Tongue (tissue), 3 donors: ENCODE measurements at places on chromosomes 5 and 9.
A peak's percentile ranks its signal among the peaks of the same experiment; 100 is the strongest.

GRCh38 chr5:9667906-9668305 lies 37.8 kb upstream of the TAS2R1 start:
- no peak for DNase-seq

- no peak for DNase-seq
Measured at GRCh38 chr5:75869891-75870290, 152.7 kb upstream of the POC5 start.

GRCh38 chr5:133423618-133424282 lies 188.6 kb downstream of the FSTL4 start:
- peak; percentile 69 for DNase-seq

DNA sequence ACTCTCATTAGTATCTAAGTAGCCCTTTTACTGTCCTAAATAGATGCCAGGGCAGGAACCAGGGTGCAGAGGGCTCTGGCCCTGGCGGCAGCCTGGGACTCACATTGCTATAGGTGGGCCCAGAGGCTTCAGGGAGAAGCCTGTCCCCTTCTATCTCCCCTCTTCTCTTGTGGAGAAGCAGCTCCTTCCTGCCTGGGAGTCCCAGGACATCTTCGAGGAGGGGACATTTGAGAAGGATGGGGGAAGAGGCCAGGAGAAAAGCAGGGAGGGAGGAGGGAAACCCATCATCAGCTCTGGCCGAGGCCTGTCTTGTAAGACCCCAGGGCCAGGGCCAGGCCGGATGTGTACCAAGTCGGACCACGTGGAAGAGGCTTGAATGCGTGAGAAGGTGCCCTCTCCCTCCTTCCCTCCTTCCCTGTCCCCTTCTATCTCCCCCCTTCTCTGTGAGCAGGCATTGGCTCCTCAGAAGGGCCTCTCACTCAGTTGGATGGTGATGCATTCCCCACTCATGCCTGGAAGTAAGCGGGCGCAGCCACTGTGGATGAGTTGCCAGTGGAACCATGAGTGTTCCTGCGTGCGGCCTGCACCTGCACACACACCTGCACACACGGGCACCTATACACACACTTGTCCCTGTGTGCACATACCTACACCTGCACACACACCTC lies 20.7 kb upstream of the LPCAT1 start:
- no peak for DNase-seq

DNA sequence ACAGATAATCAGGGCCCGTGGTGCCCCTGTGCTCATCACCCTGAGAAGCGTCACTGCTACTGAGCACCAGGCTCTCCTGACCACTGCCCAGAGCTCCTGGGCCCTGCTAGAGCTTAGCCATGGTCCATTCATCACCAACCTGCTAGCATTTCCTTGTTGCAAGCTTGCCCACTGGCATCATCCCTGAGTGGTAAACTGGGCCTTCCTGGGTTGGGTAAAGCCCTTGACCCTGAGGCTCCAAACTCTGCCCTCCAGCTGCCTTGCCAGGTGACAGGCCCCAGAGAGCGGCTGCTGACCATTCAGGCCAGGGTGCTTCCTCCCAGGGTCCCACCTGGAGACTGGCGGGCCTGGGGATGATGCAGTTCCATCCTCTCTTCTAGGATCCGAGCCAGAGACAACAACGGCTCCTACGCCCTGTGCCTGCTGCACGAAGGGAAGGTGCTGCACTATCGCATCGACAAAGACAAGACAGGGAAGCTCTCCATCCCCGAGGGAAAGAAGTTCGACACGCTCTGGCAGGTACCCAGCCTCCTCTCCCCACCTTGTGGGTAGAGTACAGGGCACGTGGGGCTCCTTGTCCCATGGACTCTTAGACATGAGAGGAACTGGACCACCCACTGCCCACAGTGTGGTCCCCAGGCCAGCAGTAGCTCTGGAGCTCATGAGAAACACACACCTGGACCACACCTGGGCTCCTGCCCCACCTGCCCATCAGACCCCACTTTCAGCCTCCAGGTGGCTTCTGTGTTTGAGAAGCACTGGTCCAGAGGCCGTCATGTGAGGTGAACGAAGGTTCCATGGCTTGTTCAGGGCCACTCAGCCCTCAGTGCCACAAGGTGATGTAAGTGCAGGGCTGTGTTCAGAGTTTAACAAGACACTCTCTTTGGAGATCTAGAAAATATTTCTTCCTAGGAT lies 60.5 kb downstream of the SYK start:
- DNase-seq = no peak

DNA sequence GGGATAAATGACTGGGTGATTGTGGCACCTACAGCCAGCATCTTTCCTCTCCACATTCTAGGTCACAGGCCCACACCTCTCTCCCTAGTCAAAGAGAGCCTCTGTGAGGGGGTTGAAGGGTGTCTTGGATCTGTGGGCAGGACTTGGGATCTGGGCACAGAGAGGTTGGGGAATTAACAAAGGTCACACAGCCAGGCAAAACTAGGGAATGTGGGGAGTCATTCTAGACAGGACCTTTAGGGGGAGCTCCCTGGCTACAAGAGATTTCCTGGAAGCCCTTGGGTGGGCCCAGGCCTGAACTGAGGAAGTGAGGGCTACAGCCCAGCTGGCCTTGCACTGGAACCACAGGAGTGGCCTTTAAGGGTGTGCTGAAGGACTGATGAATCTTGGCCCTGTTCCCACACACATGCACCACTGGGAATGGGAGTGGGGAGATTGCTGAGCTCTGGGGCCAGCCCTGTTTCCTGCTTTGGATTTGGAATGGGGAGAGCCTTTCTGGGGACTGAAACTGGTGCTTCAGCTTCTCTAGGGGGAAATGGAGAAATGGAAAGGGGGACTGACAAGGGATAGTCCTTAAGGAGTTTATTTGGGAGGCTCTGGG lies 12.4 kb upstream of the CXXC5 start:
- DNase-seq = peak; percentile 89

- DNase-seq = peak; percentile 13
Measured at GRCh38 chr5:36874465-36874864, 2.1 kb upstream of the NIPBL start.

DNA sequence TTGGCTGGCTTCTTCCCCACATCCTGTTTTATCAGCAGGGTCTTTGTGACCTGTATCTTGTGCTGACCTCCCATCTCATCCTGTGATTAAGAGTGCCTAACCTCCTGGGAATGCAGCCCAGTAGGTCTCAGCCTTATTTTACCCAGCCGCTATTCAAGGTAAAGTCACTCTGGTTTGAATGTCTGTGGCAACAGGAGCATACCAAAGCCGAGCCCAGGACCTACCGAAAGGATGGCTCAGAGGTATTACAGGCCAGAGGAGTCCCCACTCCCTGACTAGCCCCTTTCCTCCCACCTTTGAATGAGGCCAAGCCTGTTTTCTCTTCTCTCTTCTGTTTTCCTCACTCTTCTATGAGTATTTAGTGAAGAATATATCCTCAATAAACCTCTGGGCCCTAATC lies 271.3 kb downstream of the OSTF1 start:
- no peak for DNase-seq

DNA sequence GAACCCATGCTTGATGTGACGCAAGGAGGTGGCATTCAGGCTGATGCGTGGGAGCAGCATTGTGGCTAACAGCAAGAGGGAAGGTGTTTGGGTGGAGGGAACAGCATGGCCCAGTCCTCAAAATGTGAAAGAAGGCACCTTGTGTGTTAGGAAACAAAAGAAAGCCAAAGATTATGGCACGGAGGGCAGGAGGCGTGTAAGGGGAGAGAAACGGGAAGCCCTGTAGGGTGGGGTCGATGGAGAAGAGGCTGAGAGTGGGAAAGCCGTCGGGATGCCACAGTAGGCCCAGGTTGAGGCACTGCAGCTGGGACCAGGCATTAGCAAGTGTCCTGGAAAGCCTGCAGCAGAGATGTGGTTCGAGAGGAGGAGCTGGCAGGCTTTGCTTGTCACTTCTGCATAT lies 241.1 kb downstream of the GADD45G start:
- DNase-seq = no peak

DNA sequence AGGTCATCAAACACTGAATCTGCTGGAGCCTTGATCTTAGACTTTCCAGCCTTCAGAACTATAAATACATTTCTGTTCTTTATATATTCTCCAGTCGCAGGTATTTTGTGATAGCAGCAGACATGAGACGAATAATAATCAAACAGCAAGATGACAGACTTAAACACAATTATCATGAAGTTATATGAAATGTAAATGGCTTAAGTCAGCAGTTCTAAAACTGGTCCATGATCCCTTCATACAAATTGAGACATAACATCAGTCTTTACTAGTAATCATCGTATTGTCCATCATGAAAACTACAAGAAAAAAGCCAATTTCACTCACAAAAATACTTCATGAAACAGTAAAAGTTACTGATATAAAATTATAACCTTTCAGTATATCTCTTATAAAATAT lies 101.8 kb downstream of the ZDHHC21 start:
- no peak for DNase-seq

DNA sequence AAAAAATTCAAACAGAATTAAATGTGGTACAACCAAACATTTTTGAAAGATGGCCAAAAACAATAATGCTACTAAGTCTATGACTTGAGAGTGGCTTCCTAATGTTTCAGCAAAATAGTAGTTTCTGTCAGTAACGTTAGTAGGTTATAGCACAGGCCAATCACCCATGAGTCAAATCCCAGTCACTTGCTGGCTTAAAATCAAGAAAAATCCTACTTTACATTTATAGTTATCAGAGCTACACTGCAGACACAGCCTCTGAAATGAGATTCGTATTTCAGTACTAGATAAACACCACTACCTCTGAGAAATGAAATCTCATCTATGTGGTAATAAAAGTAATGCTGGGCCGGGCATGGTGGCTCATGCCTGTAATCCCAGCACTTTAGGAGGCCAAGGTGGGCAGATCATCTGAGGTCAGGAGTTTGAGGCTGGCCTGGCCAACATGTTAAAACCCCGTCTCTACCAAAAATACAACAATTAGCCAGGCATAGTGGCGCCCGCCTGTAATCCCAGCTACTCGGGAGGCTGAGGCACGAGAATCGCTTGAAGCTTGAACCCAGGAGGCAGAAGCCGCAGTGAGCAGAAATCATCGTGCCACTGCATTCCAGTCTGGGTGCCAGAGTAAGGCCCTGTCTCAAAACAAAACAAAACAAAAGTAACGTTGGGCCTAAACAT lies 6.1 kb downstream of the ZDHHC21 start:
- DNase-seq = no peak

- no peak for DNase-seq
Measured at GRCh38 chr5:10602031-10602806, 38.3 kb downstream of the ANKRD33B start.

DNA sequence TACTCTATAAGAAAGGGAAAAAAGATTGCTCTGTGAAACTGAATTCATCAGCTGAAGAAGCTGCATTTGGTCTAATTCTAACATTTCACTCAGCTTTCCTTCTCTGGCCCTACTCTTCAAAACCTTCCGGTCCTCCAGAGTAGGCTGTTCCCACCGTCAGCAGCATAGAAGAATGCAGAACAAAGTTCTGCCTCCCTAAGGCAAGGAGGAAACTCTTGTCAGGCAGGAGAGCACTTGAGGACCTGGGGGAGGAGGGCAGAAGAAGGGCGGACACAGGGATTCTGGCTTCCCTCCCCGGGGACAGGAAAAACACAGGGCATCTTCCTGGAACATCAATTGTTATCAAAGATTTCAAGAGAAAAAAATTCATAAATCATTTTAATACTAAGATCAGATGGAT lies 69.2 kb upstream of the SHB start:
- no peak for DNase-seq

DNA sequence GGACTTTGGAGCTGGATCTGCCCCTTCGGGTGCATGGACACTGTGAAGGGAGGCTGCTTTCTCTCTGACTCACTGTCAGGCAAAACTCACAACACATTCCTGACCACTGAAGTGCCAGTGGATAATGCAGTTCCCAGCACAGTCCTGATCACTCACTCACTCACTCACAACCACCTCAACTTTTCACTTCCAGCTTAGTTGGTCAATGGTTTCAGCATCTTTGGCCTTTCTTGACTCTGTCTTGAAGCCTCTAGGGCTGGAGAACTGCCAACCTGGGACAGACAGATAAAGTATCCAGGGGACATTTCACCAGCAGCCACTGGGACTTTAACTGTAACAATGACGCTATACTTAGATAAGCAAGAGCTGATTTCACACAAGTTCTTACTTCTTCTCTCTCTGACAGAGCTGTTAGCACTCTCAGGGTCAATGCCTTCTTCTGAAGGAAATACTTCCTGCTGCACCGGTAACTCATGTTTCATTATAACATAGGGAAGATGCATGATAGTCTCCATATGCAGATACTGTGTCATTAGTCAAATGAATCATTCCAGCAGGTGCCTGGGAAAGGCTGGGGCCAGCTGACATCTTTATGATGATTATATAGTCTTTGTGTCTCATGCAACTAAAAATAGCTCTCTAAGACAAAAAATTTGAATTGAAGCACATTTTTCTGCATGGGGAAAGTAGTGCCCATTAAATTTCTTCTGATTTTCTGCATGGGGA lies 499.0 kb downstream of the SEMA5A start:
- DNase-seq = peak; percentile 21

DNA sequence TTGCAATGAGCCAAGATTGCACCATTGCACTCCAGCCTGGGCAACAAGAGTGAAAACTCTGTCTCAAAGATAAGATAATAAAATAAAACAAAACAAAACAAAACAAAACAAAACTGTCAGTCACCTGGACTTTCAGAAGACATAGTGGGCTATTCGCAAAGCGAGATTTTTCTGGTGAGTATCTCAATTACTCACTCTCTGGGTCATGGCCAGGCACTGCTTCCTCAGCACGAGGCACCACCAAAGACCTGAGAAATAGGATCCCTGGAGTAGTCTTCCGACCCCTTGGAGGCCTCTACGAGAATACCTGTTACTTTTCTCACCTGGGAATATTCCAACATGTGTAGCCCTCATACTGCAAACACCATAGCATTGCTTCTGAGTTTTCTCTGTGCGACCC lies 201.7 kb upstream of the ZNF618 start:
- DNase-seq = no peak

DNA sequence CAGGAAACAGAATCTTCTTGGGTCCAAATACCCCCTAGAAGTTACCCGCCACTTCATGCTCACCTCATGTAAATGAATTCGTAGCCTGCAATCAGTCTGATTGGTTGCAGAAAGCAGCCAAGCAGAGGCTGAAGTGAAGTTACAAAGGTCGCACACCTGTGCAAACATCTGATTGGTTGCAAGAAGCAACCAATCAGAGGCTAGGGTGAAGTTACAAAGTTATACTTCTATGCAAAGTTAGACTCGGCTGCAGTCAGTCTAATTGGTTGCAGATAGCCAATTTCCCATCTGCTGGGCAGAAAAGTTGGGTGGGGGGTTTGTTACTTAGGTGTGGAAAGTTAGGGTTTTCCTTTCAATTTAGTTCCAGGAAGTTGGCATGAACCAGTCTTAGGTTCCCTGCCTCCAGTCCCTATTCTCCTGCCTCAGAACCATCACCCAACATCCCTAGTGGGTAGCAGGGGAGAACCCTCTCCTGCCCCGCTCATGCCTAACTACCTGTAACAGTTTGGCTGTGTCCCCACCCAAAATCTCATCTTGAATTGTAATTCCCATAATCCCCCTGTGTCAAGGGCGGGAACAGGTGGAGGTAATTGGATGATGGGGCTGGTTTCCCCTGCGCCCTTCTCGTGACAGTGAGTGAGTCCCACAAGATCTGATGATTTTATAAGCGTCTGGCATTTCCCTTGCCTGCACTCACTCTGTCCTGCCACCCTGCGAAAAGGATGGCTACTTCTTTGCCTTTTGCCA lies 1.2 kb upstream of the RUSC2 start:
- no peak for DNase-seq

- DNase-seq = no peak
Measured at GRCh38 chr5:131756942-131757341, 39.9 kb downstream of the FNIP1 start.

GRCh38 chr5:99169309-99169708 lies 240.5 kb upstream of the CHD1 start:
- DNase-seq = peak; percentile 18

- DNase-seq = no peak
Measured at GRCh38 chr9:88998911-88999310, 7.6 kb downstream of the S1PR3 start.
